CMK (cell line): ENCODE measurements at places on chromosomes 12 and 14.

- no peak for DNase-seq
Measured at GRCh38 chr12:5176036-5176435, 132.4 kb downstream of the KCNA5 start.

GRCh38 chr14:46323404-46323762, 328.2 kb downstream of the RPL10L start:
- no peak for DNase-seq

GRCh38 chr14:59060841-59061240, 127.6 kb upstream of the DAAM1 start:
- no peak for DNase-seq

DNA sequence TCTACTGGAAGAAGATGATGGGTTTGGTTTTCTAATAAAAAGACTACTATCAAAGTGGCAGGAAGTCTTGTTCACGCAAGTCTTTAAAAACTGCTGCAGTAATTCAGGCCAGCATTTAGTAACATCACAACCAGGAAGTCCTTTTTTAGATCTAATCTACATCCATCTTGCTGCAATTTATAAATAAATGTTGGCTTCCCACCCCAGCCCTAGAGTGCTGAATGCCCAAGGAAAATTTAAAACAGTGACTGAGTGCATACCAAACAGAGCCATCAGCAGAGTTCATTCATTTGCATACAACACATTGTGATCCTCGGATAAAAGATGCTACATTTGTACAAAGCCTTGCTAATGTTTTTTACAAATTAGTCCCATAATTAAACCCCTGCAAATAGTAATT, 72.1 kb downstream of the PHLDA1 start:
- DNase-seq, result no peak

GRCh38 chr14:50007123-50007903, 109.1 kb downstream of the VCPKMT start:
- DNase-seq, result no peak

DNA sequence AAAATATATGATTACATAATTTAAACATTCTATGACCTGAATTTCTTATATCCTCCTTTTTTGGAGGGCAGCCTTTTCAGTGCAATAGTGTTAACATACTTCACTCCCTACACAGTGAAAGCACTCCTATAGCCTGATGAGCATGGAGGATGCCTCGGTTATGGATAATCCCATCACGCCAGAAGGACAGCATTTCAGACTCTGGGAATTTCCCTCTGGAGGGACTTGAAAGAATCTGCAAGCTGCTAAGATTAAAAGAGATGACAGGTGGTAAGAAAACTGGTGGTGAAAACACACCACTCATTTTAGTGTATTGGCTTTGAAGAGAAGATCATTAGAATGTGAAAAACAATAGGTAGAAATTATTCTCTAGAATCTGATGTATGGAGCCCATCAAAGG, 99.3 kb upstream of the LMNTD1 start:
- DNase-seq, result no peak

DNA sequence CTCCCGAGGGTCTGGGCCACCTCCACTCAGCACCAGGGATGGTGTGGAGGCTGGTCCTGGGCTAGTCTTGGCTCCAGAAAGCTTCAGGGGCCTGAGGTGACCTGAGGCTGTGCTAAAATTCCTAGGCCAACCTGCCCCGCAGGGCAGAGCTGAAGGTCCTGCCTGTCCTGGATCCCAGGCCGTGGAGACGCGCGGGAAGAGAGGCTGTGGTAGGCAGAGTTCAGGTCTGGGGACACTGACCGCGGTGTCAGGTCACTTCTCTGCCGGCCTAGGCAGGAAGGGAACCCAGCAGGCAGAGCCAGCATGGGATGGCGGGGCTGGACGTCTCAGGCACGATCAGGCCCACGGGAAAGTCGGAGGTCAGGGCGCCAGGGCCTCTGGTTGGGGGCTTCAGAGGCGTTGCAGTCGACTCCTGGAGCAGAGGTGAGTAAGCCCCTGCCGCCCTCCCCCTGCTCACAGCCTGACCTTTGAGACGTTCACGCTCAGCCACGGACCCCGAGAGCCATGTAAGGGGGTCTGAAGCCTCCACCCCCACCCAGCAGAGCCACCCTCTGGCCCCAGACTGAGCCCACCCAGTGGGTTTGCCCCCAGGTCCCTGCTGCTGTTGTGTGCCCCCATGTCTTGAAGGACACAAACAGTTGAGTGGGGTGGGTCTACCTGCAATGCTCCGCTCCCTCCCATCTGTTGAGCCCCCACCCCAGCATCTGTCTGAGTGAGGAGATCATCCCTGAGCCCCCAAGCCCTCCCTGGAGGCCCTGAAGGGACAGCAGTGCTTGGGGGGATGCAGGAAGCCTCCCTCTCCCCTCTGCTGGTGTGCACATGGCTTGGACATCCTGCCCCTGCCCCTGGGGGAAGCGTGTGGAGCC, 142.7 kb downstream of the KIF26A start:
- DNase-seq, result no peak

DNA sequence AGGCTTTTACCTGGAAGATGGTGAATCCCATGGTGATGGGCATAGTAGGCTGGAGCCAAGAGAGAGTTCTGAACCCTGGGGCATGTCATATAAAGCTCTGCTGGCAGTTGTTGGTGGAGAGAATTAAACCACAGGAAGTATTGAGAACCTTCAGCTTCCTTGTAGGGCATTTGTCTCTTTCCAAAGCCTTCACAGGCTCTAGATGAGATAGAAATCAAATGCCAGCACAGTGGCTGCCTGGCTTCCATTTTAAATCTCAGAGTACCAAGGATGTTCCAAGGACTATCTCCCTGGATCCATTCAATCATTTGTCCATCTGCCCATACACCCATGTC, 369.6 kb downstream of the DPF3 start:
- DNase-seq, result no peak

DNA sequence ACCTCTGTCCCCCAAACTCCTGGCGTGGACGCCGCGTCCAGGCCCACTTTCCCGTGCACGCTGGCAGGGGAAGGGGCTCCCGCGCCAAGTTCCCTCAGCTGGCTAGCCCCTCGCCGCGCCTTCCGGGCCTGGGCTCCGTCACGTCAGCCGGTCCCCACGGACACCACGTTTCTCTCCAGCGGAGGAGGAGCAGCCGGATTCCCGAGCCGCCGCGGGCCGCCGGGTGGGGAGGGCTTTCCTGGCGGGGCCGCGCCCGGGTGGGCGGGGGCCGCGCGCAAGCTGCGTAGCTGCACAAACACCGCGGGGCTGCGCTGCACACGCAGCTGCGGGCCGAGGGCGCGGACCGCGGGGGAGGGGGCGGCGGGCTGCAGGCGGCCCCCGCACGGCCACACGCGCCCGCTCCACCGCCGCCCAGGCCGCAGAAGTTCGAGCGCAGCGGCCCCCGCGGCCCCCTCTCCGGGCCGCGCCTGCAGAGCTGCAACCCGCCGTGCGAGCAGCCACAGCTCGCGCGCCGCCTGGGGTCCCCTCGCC, 45.1 kb upstream of the PNMA1 start:
- DNase-seq, result no peak

DNA sequence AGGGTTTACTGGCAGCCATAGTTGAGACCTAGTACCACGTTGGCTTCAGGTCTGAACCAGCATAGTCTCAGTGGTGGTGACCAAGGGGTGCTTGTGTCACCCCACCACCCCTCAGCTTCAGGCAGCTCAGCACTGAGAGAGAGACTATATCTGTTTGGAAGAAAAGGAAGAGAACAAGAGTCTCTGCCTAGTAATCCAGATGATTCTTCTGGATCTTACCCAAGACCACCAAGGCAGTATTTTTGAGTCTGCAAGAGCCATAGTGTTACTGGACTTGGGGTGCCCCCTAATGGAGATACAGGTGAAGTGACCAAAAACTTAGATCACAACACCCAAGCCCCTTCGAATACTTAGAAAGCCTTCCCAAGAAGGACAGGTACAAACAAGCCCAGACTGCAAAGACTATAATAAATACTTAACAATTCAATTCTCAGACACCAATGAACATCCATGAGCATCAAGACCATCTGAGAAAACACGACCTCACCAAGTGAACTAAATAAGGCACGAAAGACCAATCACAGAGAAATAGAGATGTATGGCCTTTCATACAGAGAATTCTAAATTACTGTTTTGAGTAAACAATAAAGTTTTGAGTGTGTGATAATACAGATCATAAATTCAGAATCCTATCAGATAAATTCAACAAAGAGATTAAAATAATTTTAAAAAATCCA, 107.0 kb downstream of the HELB start:
- DNase-seq, result peak; percentile 15

DNA sequence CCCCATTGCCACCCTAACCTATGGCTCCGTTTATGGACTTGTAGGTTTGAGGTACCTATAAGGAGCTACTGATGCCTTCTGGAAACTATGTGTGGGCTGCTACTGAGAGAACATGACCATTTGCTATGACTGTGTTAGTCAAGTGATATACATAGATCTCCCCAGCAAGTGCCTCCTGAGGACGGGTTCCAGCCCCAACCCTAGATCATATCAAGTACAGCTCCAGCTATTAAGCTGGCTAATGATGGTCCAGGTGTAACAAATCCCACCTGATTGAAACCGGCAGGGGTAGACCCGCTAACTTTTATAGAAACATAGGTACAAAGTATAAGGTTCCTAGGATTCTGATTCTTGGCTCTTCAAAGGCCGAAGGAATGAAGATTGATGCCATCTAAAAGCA, 23.7 kb downstream of the NINJ2 start:
- no peak for DNase-seq

- no peak for DNase-seq
Measured at GRCh38 chr12:20429852-20430251, 61.5 kb downstream of the PDE3A start.

- DNase-seq, result no peak
Measured at GRCh38 chr14:61574514-61574807, 120.9 kb upstream of the HIF1A start.

GRCh38 chr14:105989566-105990302, 463.4 kb downstream of the TMEM121 start:
- DNase-seq, result no peak

DNA sequence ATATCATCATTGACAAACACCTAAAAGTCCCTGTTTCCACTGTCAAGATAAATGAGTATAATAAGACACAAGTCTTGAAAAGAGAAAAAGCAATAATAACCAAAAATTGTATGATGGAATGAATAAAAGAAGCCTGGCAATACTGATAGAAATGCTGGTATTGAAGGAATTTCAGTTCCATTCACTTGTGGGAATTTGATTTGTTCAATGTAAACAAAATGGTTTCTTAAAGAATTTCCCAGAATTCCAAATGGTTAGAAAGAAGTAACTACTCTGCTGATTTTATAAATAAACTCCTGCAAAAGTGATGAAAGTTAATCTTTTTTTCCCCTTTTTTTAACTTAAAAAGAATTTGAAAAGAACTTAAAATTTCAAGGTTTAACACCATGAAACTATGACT, 129.9 kb upstream of the PDZRN4 start:
- DNase-seq, result no peak

DNA sequence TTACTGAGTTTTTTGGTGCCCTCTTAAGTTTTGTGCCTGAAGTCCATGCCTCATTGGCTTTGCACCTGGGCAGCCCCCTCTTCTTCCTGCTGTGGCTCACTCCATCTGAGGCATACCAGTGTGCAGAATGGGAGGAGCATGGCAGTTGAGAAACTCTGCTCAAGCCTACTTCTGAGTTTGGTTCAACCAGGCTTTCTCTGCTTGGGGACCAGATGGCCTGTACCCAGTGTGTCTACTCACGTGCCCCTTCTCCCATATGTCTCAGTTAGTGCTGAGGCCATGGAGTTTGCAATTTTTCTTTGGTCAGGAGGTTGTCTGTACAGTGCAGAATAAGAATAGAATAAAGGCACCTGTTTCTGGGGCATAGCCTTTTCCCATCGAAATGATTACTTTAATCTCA, 383.3 kb upstream of the DDHD1 start:
- DNase-seq, result no peak

DNA sequence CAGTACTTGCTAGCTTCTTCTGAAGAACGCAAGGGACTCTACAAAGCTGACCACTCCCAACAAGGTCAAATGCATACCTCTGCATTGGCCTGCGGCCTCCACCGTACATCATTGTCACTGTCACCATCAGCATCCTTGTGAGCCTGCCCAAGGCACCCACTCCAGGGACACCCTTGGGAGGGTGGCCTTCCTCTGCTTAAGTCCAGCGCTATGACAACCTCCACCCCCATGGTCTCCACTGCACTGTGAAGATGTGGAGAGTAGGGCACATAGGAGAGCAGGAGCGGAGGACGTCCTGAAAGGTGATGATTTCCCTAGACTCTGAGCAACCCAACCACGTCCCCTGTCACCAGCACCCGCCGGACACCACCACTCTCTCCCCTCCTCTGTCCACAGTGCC, 252.8 kb downstream of the ALG10 start:
- no peak for DNase-seq

DNA sequence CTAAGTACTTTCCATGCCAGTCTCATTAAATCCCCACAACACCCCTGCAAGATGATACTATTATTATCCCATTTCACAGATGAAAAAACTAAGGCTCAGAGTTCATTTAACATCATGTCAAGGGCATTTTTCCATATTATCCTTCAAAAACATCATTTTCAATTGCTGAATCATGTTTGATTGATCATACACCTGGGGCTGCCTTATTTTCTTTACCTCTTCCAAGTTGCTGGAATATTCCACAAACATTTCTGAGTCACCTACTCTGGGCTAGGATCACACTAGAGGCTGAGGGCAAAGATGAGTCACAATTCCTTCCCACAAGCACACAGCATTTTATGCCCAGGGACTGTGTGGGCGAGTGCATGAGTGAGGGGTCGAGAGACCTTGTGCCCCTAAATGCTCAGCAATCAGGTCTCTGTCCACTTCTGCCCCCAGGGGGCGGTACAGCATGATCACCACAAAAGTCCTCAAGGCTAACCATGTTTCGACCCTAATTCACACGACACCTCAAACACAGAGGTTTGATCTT, 14.1 kb upstream of the TMEM119 start:
- DNase-seq, result no peak

GRCh38 chr12:19058235-19059021, 71.1 kb upstream of the PLEKHA5 start:
- no peak for DNase-seq
